ENCODE measurements at places on chromosomes 3 and 15. TPM values are rescaled to one million over a fixed set of nuclear protein-coding genes. Genes with fewer than 3 reads are reported as not detected.

DNA sequence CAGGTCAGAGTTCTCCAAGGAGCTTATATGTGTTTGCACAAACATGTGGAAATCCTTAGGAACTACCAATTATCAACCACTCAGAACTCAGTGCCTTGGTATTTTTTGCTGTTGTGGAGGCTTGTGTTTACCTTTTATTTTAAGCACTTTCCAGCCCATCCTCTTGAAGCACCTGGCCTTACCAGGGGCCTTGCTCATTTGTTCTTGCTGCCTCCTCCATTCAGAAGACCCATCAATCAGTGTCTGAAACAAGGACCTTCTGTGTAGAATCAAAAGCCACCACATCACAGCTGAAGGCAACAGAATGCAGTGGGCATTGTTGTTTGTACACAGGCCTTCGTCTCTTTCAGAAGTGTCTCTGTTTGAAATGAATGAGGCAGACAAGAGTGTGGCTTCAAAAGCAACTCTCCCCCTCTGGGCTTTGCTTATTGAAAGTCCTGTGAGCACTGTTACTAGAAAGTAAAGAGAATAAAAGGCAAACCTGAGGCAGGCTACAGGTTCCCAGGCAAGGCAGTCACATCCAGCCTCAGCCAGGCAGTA is 24.5 kb upstream of the LIPC start:
- DNase-seq = peak; percentile 26

DNA sequence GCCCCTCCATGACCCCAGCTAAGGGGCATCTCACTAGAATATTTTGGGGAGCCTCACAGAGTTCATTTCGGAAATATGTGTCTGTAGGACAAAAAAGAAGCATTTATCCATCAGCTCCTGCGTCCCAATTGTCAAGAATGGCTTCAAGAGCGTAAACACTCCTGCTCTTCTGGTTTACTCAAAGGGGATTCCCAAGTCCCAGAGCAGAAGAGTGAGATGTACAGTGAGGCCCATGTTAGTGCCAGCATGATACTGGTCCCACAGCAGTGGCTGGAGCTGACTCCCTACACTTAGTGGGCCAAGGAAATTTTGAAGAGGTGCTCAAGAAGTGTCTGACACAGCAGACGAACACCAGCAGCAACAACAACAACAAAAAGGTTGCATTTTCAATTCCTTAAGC is 34.9 kb upstream of the ARL8B start:
- DNase-seq = no peak

- DNase-seq = no peak
These were observed 49.9 kb downstream of the FNDC3B start for GRCh38 chr3:172089250-172089649.

DNA sequence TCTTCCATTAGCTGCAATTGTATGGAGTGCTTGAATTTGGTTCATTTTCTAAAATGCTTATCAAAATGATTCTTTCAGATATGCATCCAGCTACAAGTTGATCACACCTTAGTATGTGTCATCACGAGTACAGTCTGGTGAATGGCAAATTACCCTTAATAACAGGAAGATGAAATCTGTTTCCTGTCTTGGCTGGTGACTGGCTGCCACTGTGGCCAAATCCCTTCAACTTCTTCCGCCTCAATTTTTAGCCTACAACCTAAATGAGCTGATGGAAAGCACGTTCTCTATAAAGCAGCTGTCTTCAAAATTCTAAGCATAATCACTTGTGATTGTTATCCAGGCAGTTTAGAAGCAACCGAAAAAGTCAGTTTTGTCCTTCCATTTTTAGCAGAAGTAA is 387.1 kb upstream of the NECTIN3 start:
- no peak for DNase-seq

- DNase-seq = no peak
These were observed 6.9 kb upstream of the KLHL40 start for GRCh38 chr3:42678447-42678846.

GRCh38 chr3:13772321-13772745 is 107.5 kb downstream of the WNT7A start:
- DNase-seq = no peak

- DNase-seq = no peak
These were observed 271.3 kb downstream of the TJP1 start for GRCh38 chr15:29550834-29551465.

AMT gene
- total RNA-seq = 0.62 TPM

CACNA2D3 gene
- total RNA-seq = 11.2 TPM

RYR3 gene
- total RNA-seq = 15.4 TPM

ATRIP gene
- 5.9 TPM for total RNA-seq

POTEB3 gene
- not detected for total RNA-seq

C2CD4A gene
- total RNA-seq = 0.16 TPM
